Epithelial cell of esophagus (primary cell): ENCODE measurements at places on chromosomes 2 and 18.

DNA sequence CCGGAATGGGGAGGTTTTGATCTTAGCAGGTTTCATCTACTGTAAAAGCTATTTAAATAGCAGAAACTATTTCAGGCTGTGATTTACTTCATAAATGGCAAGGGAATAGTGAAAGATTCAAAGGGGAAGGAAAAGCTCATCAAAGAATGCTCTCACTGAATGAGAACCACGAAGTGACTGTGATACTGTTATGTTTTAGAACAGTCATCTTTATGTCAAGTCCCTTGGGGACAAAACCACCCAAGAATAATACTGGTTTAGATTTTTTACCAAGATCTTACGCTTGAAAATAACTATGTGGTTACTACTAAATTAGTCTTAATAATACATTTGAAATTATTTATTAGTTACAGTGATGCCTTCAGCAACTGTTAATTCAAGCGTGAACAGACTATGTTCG, 28.1 kb downstream of the FARSB start:
- no peak for DNase-seq

DNA sequence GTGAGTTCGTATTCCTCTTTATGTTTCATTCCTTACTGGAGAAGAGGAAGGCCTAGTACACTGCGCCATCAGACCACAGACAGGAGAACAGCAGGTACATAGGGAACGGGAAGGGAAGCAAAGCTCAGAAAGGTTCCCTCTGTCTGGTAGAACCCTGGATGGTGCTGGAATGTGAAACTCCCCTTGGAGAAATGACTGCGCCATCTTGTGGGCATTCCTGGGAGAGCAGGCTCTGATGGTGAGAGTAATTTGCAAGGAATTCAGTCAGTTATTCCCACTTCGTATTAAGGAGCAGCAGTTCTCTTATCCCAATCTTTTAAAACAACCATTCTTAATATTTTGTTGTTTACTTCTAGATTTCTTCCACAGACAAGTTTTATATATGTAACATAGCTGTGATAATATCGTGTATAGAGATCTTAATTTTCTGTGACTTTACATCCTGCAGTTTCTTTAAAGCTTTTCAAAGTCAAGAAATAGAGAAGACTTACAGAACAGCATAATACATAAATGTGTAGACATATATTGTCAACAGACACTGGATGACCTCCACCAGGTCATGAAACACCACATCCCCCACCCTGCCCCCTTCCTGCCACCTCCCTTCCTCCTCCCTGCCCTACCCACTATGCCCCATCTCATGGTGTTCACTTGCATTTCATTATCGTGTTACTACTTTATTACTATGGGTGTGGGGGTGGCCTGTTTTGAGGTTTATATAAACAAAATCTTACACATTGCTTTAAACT, 83.9 kb downstream of the ARHGEF4 start:
- DNase-seq: peak; percentile 82

GRCh38 chr2:205593891-205594290, 88.4 kb upstream of the NRP2 start:
- DNase-seq: no peak

DNA sequence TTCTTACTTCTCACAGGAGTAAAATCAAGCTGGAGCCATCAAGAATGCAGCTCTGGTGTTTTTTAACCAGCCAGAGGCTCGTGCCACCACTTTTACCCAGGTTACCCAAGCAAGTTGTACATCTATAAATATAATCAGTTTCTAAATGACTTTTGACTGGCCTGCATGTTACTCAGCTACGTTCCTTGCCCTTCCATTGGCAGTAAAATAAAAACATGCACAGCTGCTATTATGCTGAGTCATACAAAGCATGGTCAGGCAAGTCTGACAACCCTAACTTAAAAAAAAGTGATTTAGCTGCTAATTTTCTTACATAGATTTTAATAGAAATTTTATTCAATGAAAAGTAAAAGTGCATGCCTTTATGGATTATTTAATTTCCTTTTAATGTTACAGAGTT, 111.7 kb upstream of the CSRNP3 start:
- DNase-seq: peak; percentile 89

GRCh38 chr2:46365913-46366667, 68.9 kb downstream of the EPAS1 start:
- DNase-seq: no peak

- DNase-seq: no peak
These were observed 28.6 kb downstream of the PLA2R1 start for GRCh38 chr2:160033732-160034392.

GRCh38 chr2:145715601-145716000, 1195.7 kb upstream of the ZEB2 start:
- DNase-seq: peak; percentile 17

- peak; percentile 34 for DNase-seq
These were observed 19.5 kb downstream of the TRAF3IP1 start for GRCh38 chr2:238339814-238340213.

DNA sequence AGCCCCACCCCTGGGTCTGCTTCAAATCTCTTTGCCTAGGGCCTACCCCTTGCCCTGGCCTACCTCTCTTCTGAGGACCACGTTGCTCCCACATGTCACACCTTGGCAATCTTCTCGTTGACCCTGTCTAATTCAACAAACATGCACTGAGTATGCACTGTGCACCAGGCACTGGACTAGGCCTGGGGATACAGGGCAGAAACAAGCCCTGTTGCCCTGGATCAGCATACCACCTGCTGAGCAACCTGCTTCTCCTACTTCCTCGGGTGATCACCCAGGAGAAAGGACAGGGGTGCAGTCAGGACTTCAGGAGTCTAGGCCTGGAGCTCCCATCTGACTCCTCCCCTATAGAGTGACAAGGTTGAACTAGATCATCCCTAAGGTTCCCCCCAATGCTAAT, 9.7 kb downstream of the WNT10A start:
- no peak for DNase-seq

DNA sequence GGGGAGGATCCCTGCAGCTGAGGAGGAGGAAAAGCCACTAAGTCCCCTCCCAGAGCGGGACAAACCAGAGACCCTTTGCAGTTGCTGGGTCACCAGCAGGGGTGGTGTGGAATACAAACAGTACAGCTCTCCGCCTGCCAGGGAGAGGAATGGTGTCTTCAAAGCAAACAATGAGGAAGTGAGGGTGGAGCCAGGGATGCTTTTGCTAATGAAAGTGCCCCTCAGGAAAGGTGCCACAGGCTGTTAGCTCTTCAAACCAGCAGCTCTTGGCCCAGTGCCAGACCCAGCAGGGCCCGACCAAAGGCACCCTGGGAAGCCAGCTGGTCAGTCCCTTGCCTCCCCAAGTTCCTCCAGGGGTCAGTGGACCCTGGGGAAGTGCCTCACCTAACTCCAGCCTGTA, 102.8 kb downstream of the HIBCH start:
- DNase-seq: no peak

DNA sequence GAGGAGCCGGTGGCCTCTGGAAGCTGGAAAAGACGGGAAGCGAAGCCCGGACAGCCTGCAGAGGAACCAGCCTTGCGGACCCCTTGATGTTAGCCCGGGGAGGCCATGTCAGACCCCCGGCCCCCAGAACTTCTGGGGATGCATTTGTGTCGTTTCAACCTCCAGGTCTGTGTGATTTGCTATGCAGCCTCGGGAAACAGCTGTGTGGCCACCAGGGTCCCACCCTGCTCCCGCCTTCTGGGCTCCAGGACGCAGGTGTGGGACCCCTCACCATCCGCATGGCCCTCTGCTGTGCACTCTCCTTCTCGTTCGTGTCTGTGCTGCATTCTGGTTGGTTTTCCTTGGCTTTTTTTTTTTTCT, 13.3 kb downstream of the NEU4 start:
- no peak for DNase-seq

DNA sequence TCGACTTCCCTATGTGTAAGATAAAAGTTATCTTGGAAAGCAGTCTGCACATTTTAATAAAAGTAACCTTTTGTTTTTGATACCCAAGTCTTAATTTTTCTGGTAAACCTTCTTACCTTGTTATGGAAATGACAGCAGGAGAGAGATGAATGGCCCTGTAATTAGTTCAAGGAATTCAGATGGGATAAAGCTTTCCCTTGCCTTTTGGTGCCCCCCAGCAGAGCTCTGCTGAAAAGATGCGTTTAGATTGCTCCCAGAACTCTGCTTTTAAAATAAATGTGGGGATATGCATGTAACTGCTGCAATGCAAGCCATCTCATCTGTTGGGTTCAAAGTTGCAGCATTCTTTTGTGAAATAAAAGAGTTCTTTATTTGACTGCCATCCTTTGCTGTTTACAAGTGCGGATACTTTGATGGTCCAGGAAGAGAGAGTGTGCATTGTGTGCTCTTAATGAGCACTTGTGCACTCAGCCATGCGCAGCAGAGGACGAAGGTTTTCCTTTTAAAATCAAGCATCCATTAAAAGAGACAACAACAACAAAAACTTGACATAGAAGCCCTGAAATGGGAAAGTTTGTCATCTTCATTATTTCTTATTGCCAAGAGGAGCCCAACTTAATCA, 176.7 kb upstream of the ST6GAL2 start:
- no peak for DNase-seq

DNA sequence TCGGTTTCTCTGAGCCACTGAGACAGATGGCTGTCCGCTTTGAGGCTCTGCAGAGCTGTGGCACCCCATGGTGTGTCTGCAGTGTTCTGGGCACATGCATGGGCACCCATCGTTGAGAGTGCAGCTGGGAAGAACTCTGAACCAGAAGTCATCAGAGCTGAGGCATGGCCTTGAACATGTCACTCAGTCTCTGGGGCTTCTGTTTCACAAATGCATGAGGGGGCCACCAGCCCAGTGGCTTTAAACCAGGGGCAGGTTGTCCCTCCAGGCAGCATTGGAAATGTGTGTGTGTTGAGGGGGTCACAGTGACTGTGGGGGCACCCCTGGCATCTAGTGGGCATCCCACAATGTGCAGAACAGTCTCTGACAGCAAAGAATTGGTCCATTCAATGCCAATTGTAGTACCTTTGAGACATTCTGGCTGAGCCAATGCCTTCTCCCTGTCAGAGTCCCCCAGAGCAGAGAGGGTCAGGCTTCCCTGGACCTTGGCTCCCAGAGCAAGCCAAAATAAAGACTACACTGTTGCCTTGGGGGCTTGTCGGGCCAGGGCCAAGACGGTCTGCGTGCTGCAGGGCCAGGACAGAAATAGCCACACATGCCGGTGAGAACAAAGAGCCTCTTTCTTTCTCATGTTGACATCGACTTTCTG, 9.3 kb upstream of the PSMD1 start:
- no peak for DNase-seq

DNA sequence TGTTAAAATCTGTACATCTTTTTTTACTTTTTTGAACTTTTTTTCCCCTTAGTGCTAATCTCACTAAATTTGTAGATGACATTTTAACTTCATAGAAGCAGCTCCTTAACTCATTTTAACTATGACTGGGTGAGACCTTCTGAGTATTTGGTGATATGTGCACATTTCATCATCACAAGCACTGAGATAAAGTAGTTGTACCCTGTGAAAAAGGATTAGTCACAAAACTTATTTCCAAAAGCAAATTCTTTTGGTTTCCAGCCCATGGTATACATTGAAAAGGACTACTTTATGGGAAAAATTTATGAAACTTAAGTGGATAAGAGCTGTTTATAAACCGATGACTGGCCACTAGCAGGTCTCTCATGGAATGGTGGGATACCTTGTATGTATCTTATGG, 581.5 kb downstream of the PLCL1 start:
- no peak for DNase-seq

DNA sequence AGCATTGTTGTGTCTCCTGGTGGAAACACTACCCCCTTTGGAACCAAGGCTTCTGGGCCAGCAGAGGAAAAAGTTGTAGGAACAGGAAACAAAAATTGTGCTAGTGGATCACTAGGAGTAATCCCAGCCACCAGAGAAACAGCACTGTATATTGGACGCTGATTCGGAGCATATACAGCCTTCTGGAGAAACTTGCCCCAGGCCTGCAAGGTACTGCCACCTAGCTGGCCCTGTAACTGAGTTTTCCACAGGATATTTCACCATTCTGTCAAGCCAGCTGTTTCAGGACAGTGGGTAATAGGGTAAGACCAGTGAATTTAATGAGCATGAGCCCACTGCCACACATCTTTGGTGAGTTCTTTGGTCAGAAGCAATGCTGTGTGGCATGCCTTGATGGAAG, 25.1 kb upstream of the EMILIN2 start:
- DNase-seq: no peak

DNA sequence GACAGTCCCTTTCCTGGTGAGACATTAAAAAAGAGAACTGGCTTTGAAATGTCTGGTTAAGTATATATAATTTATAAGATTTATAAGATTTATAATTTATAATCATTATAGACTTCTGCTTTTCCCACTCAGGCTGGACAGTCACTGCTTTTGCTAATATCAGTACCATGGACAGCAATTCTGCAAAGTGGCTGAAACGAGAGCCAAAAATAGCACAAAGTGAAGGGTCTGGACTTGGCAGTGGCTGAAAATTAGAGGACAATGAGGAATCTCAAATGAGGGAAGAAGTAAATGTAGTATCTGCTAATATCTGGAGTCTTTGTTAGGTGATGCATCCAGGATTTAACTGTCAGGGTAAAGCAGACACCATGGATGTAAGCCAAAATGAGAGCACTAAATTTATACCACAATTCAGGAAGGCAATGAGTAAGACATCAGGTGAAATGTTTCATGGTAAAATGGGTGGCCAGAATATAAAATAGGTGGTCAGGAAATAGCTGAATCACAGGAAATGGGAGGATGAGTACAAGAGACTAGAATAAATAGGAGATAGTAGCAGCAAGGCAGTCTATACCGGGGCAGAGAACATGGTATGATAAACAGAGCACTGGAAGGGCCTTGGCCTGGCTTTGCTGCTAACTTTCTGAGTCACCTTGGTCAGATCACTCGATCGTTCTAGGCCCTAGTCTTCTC, 39.6 kb upstream of the BOD1L2 start:
- DNase-seq: peak; percentile 40

GRCh38 chr18:14964002-14964401, 216.0 kb downstream of the ANKRD30B start:
- no peak for DNase-seq

- no peak for DNase-seq
These were observed 270.7 kb downstream of the SRBD1 start for GRCh38 chr2:45340318-45340717.

GRCh38 chr2:235494716-235495372, 1.0 kb downstream of the AGAP1 start:
- peak; percentile 69 for DNase-seq

GRCh38 chr2:84527137-84528129, 11.1 kb downstream of the DNAH6 start:
- DNase-seq: no peak

DNA sequence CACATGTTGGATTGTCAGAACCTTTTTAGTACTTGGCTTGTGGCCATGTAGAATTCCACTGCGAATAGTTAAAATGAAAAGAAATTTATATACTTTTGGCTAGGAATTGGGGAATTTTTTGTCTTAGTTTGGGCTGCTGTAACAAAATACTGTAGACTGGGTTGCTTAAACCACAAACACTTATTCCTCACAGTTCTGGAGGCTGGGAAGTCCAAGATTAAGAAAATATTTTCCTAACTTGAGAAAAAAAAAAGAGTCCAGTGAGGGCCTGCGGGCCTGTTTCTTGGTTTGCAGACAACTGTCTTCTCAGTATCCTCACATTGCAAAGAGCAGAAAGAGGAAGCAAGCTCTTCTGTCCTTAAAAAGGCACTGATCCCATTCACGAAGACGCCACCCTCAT, 81.9 kb downstream of the CD226 start:
- no peak for DNase-seq
